ENCODE measurements at places on chromosomes 5 and 9.

DNA sequence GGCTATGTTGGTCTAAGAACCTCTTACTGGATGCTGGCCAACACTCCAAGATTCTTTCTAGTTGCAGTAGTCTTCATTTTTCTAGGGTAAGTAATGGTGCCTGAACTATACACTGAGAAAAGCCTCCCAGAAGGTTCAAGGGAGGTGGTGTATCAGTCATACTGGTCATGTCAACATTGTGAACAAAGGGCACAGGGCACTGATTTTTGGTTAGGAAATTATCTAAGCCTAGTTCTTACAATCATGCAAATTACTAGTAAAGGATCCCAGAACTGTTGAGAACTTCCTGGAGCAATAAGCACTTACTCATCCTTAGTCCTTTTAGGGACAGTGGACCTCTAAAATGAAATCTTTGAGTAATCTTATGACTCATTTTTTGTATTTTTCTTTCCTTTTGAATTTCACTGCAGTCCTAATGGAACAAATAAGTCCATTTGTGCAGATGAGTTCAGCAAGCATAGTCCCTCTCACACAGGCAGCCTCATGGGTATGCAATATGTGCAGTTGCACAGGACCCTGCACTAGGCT is 21.1 kb upstream of the CDC42SE2 start:
- DNase-seq, result no peak

DNA sequence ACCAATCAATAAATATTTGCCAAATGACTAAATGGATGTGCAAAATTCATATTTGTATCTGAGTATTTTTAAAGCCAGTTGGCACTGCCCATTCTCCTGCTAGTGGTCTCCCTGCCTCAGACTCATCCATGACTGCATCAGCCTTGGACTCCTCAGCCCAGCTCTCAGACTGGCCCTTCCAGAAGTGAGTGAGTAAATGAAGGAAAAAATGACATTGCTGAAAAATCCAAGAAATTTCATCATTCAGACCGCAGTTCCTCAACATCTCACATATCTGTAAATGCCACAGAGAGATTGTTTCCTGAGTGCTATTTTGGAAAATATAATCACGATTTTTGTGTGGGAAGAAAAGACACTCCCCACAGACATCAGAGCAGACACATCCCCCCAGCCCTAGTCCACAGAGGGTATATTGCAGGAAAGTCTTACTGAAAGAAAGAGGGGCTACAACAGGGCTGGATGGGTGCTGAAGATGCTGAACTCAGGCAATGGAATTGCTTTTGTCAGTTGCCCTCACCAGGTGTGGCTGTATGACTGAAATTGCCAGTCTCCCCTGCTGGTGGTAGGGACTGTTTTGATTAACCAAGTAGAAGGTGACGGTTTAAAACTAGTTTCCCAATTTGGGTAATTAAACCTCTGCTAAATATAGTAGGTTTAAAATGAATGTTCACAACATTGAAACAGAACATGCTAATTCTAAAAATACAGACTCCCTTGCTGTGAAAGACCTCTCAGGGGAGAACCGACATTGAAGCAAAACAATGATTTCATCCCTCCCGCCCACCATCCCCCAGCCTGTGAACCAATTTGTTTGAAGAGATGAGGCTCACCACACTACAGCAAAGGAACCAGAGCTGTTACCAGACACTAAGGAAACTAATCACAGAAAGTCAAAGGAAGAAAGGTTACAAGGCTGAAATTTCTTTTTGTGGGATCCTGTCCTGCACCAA is 158.8 kb downstream of the DEPDC1B start:
- DNase-seq, result no peak

DNA sequence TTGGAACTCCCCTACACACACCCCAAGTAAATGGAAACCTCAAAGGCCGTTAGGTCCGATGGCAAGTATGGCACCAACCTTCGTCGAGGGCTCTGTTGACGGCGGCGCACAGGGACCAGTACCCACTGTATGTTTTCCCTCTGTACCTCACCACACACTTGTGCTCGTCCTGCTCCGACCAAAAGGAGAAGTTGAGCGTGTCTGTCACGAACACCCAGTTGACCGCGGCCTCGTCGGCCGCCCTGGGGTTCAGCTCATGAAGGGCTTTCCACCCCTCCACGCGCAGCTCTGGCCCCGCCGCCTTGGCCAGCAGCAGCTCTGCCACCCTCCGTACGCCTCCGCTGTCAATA is 24.0 kb downstream of the HNRNPK start:
- DNase-seq, result no peak

DNA sequence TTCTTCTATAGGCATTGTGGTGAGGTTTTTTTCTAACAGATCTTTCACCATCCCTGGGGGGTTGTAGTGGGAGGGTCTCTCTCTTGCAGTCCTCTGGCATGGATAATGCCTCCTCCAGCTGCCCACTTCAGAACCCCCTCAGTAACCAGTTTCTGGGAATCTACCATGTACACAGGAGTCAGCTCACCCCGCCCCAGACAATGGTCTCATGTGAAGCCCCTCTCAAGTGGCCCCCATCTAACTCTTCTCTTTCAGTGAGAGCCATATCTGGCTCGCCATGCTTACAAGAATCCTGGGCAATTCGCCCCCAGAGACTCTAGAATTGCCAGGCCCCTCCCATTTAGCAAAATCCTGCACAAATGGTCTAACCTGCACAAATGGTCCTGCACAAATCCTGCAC is 144.4 kb upstream of the FSTL4 start:
- peak; percentile 20 for DNase-seq

DNA sequence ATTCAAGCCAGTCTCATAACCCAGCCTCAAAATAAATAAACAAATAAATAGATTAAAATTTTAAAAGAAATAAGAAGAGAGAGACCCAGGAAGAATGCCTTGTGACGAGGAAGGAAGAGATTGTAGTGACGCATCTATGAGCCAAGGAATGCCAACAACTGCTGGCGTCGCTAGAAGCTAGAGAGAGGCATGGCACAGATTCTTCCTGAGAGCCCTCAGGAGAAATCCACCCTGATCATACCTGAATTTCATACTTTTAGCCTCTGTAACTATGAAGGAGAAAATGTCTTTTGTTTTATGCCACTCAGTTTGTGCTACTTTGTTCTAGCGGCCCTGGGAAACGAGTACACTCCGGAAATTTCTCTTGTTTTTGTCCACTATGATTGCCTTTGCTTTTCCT is 103.9 kb downstream of the C9orf50 start:
- no peak for DNase-seq

DNA sequence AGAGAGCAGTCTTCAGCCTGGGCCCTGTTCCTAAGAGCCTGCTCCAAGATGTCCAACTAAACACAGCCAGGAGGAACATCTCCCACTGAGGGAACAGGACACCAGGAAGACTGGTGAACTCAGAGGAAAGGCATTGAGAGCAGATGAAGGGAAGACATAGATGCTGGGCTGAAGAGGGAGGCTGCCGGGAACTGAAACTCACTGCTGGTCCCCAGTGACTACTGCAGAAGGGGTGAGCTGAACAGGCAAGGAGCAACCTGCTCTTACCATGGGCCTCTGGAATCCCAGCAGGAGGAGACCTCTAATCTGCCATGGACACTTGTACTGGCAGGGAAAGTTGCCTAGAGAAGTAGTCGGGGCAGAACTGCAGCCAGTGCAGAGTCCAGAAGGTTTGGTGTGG is 95.7 kb downstream of the TRPM3 start:
- DNase-seq, result no peak

GRCh38 chr5:135472141-135472540 is 20.0 kb upstream of the TIFAB start:
- no peak for DNase-seq

- DNase-seq, result no peak
Observed at GRCh38 chr9:85742597-85742936, 813 bp upstream of the AGTPBP1 start.

DNA sequence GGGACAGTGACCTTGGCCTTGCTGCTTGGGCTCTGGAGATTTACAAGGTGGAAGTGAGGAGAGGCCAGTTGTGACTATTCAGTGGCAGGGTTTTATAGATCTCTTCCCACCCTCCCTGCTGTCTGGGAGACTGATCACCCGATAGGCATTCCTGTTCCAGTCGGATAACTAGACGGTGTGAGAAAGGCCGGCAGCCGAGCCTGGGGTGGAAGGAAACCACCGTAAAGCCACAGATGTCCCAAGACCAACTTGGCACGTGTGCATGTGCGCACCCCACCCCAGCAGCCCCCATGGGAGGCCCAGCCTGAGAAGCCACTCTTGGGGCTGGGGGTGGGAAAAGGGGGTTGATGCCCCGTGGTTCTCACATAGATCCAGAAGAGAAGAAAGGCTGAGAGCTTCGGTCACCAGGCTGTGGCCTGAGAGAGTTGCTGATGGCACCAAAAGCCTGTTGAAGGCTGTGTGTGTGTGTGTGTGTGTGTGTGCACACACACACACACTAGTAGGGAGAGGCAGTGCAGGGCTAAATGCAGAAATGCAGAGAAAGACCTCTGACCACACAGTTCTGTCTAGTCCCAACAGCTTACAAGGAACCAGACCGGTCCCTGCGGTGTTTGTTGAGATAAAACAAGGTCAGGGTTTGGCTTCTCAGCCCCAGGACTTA is 225.8 kb downstream of the FANCC start:
- DNase-seq, result no peak

GRCh38 chr5:150175536-150175935 is 9.0 kb downstream of the CDX1 start:
- no peak for DNase-seq

DNA sequence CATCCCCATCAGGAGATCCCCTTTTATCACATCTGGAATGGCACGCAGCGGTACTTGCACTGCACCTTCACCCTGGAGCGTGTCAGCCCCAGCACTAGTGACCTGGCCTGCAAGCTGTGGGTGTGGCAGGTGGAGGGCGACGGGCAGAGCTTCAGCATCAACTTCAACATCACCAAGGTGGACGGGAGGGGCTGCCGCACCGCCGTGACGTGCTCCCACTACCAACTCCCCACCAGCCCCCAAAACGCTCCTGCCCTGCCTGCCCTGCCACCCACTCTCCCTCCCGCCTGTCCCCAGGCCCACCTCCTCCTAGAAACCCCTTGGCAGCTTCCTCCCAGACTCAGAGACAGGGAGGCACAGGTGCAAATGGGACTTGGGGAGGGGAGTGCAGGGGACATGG is 20.7 kb downstream of the HK3 start:
- no peak for DNase-seq

DNA sequence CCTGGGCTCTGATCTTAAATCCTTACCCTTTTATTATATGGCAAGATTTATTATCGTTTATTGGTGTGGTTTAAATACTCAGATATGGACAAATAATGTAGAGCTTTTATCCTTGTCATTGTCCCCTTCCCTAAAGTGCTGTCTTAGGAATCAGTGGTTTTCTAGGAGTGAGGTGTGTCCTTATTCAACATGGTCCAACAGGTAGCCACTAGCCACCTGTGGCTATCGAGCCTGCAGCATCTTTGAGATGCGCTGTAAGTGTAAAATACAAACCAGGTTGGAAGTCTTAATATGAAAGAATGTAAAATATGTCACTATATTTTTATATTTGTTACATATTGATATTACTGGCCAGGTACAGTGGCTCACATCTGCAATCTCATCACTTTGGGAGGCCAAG is 82.4 kb upstream of the BASP1 start:
- no peak for DNase-seq

- no peak for DNase-seq
Observed at GRCh38 chr9:75084081-75084672, 3.8 kb downstream of the NMRK1 start.

DNA sequence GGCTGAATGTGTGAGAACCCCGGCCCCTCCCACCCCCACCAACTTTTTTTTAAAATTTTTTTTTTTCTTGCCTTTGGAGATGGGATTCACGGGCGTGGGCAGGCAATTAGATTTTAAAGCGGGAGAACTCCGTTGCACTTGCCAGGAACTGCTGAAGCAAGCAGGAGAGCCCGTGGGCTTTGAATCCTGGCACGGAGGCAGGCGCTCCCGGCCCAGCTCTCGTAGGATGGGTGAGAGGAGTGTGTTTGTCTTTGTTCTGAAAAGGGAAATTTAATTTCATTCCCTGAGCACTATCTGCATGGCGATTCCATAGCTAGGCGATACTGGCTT is 54.3 kb upstream of the BOD1 start:
- DNase-seq, result no peak

- no peak for DNase-seq
Observed at GRCh38 chr5:60514152-60514551, 185.8 kb downstream of the DEPDC1B start.

GRCh38 chr9:127175319-127175715 is 52.9 kb upstream of the ANGPTL2 start:
- DNase-seq, result peak; percentile 13

- no peak for DNase-seq
Observed at GRCh38 chr5:66346869-66347268, 202.8 kb downstream of the SREK1 start.

- no peak for DNase-seq
Observed at GRCh38 chr9:130171226-130172148, 717 bp upstream of the NCS1 start.

GRCh38 chr9:106916466-106917235 is 53.7 kb downstream of the ZNF462 start:
- no peak for DNase-seq

- no peak for DNase-seq
Observed at GRCh38 chr5:3518051-3518450, 77.6 kb upstream of the IRX1 start.

DNA sequence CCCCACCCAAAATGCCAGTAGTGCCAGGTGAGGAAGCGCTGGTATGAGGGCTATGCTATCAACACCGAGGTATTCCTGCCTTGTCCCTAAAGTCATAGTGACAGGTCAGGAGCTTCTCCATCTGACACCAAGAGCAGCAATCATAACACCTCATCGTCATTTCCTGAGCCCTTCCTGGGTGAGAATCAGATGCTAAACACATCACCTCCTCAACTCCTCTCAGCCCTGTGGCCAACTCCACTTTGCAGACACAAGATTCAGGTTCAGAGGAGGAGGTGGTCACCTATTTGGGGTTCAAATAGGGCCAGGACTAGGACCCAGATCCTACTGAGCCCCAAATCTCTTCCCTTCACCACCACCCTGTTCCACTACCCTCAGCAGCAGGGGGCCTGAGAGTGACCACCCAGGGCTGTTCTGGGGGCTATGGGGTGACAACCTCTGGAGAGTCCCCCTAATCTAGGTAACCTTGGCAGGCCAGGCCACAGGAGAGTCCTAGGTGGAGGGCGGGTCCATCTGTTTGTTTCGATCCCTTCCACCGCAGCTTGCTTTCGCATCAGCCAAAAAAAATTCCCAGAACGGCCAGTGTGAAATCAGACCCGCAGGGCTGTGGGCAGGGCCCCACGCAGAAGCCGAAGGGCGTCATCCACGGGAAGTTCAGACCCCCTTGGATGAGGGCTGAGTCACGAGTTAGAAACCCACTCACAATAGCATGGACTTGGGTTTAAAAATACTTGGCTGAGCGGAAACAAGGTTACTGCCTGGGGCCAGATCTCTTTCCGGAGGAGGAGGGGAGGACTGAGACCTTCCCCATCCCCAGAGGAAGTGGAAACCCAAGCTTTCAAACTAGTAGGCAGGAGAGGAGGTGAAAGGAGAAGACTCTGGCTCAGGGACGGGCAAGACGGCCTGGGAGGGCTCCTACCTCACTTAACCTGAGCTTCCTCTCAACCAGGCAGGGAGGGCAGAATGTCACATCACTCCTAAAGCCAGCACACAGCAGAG is 8.7 kb downstream of the STK10 start:
- DNase-seq, result no peak

Measured in liver (tissue), 10 donors.